ENCODE measurements at places on chromosomes 7 and 10.

- no peak for DNase-seq
Measured at GRCh38 chr7:6012355-6013104, 3.5 kb downstream of the AIMP2 start.

DNA sequence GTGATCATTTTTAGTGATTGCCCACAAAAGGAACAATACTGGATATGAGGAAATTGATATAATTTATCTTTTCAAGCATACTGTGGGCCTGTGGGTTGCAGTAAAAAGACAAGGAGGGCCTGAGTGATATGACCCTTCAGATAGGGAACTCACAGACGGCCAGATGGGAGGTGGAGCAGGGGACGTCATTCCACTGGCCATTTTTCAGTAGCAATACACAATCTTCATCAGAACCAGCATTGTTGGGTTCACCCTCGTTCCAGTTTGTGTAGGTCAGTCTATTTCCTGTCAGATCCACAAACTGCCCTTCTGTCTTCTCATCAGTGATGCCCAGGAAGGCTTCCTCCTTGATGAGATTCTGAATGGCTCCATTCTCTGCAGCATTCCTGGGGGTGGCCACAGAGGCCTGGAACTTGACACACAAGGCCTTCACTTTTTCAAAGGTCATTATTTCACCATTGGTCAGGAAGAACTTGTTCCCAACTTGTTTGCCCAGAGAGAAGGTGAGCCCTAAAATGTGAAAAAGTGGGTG lies 4.5 kb downstream of the MBL2 start:
- DNase-seq, result no peak

GRCh38 chr7:24574386-24574785 lies 1.1 kb downstream of the PALS2 start:
- DNase-seq, result no peak

DNA sequence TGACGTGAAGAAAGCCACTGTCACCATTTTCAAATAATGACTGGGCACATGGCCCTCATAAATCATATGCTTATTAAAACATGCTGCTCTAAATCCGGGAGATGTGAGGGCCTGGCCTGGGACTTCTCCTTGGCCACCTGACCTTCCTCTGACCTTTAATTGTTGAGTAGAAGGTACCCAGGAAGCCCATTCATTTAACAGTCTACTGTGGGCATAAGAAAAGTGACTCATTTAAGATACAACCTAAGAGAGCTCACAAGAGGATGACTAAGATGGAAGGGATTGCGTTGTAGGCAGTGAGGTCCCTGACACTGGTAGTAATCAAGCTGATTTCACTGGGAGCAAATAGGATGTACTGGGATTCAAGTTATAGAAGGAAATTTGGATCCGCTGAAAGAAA lies 203.4 kb upstream of the GPR26 start:
- no peak for DNase-seq

DNA sequence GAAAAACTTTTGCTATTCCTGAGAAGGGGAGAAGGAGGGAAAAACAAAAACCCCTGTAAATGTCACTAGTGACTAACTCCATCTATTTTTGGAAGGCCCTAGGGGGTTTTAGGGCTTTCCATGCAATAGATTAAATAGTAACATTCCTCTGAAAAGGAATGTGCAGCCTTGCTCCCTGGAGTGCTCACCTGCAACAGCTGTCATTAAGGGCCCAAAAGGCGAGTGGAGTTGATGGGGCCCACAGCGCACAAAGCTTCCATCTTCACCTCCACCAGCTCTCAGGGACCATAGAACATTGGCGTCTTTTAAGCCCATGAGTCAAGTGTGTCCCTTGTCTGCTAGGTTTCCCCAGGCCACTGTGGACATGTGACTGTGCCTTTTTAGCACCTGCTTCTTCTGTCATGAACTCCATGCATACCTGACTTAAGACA lies 58.0 kb upstream of the IL6 start:
- DNase-seq, result no peak

GRCh38 chr7:30974605-30975255 lies 11.0 kb downstream of the GHRHR start:
- no peak for DNase-seq

DNA sequence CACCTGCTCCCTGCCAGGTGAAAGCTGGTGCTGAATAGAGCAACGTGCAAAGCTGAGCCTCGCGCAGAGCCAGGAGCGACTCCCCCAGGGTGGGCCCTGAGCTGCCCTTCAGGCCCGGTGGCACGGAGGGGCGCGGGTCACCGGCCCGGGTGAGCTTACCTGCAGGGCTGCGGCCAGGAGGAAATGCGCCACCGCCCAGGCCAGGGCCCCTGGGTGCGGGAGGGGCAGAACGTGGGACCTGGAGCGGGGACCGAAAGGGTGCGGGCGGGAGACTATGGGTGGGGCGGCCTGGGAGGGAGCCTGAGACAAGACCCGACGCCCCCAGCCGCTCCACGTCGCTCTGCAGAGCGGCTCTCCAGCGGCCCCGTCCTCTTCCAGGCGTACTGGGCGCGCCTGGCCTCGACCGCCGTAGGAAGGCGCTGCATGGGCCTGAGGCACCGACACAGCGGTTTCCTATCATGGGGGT lies 122.1 kb downstream of the BTAF1 start:
- DNase-seq, result no peak

GRCh38 chr10:132806561-132807003 lies 20.6 kb upstream of the NKX6-2 start:
- no peak for DNase-seq

GRCh38 chr10:30284865-30285594 lies 64.0 kb downstream of the MTPAP start:
- no peak for DNase-seq

- no peak for DNase-seq
Measured at GRCh38 chr10:95309958-95310357, 19.2 kb upstream of the PDLIM1 start.

- DNase-seq, result no peak
Measured at GRCh38 chr7:107982042-107982840, 20.7 kb downstream of the LAMB1 start.

GRCh38 chr10:3747984-3748383 lies 37.0 kb downstream of the KLF6 start:
- no peak for DNase-seq

DNA sequence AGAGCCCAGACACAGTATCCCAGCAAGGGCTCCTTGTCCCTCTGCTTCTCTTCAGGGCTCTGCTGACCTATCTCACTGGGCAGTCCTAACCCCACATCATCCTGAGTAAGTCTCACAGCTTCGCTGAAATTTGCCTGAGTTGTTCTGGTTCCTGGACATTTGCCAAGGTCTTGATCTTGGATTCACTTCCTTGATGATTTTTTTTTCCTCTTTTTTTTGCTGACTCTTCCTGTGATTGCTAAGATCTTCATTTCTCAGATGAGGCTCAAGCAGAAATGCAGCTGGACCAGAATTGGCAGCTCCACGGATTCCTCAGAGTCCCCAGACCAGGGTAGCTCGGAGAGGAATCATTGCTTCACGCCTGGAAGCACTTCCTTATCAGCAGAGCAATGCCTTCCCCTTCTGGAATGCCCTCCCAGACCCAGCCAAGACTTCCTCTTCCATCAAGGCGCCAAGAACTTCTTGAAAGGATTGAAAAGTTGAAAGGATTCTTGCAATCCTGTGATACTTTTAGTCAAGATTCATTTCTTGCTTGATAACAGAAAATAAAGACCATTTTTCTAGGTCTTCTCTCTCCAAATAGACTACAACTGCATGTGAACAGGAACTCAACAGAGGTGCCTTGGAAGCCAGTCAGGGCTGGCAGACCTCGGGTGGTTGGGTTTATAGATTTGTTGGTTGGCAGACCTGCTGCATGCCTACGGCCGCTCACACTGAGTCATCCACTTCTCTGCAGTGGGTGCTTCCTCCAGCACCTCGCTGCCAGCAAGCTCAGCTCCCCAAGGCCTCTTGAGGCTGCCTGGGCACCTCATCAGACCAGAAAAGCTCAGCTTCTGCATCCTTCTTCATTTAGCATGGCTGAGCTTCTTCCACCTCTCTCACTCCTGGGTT lies 8.8 kb upstream of the AFAP1L2 start:
- no peak for DNase-seq

- no peak for DNase-seq
Measured at GRCh38 chr7:106613848-106614560, 47.0 kb downstream of the CCDC71L start.

DNA sequence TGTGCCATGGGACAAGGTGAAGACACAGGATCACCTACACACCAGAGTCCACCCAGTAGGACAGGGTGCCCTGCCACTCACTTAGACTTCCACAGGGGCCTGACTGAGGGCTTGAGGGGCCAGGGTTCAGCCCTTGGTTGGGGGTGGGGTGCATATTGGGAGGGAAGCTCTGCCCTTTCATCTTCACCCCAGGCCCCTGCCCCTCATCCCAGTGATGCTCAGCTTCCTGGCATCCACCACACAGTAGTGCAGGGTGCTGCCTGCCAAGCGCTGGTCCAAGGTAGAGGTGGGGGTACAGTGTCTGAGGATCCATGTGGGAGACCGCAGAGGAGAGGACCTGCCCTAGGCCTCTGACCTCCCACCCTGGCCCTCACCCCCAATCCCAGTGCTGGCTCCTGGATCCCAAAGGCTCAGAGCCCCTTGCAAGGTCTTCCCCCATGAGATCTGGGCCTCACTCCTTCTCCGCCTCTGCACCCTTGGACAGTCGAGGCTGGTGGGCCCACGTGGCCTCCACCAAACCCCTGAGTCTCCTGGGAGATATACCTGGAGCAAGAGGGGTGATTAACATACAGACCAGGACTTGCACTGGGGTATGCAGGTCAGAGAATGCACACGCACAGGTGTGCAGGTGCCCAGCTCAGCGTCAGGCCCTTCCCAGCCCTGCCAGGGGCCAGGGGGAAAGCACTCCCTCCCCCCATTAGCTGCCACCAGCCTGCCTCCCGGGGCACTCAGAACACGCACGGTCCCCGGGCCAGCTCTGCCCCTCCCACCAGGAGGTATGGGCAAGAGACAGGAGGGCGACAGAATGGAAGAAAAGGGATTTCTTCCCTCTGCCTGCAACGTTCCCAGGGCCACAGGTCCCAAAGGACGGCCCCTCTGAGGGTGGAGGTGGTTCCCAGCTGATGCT lies 8.6 kb upstream of the IRF5 start:
- DNase-seq, result no peak

DNA sequence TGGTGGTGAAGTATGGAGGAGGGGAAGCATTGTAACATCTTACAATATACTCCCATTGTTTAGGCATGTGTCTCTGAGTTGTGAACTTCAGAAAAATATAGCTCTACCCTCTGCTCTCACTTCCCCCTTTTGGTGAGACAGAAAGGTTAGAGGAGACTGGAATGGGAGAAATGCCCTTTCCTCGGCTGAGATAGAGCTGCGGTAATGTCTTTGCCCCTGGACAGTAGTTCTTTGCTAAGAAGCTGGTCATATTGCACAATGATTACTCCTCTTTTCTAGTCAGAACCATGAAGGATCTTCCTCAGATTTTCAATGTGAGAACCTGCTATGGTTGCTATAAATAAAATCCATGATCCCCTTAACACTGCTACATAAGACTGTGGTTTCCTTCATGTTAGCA lies 171.0 kb downstream of the SEM1 start:
- DNase-seq, result no peak

GRCh38 chr7:130948822-130949221 lies 214.8 kb upstream of the KLF14 start:
- no peak for DNase-seq

DNA sequence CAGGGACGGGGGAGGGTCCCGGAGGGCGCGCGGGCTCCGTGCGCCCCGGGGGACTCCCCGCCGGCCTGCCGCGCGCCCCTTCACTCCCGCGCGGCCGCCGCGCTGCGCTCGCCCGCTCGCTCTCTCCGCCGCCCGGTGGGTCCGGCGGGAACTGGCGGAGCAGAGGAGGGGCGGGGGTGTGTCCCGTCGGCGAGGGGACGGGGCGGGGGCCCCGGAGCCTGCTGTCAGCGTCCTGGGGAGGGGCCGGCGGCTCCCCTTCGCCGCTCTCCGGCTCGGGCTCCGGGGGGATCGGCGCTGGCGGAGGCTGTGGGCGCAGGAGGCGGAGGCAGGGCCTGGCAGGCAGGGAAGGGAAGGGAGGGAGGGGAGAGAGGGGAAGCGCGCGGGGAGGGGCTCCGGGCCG lies at the start of gene SH3PXD2A:
Gene SH3PXD2A (minus strand): TSS at position 153 of the 400 bp plus-strand sequence. CDS start 310 bp downstream, outside the sequence.
- DNase-seq, result no peak

DNA sequence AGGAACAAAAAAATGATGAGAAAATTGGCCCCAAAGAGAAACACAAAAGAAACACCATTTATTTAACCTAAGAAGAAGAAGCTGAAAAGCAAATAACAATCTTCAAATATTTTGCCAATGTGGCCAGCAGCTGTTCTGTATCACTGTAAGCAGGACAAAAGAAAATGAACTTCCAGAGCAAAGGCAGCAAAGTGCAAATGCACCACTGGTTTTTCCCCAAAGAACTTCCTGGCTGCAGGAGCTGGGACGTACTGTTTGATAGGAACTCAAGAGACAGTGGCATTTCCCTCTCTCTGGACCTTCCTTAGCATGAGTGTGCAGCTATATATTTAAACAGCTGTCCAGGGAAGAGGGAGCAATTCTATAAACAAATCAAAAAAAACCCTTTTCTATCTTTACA lies 60.4 kb downstream of the RNLS start:
- DNase-seq, result no peak

- no peak for DNase-seq
Measured at GRCh38 chr10:4830551-4830950, 4.5 kb downstream of the AKR1E2 start.

GRCh38 chr7:146117576-146117975 lies 975 bp downstream of the CNTNAP2 start:
- no peak for DNase-seq
